Gastrocnemius medialis (tissue), 4 donors: ENCODE measurements at places on chromosomes 4 and X. TPM values are rescaled to one million over a fixed set of nuclear protein-coding genes. Genes with fewer than 3 reads are reported as not detected.

CA5B gene
- 3.4 TPM for total RNA-seq

F8A2 gene
- not detected for total RNA-seq

TSPAN7 gene
- 288 TPM for total RNA-seq

FGF5 gene
- not detected for total RNA-seq

VCX3B gene
- total RNA-seq = not detected

DNA sequence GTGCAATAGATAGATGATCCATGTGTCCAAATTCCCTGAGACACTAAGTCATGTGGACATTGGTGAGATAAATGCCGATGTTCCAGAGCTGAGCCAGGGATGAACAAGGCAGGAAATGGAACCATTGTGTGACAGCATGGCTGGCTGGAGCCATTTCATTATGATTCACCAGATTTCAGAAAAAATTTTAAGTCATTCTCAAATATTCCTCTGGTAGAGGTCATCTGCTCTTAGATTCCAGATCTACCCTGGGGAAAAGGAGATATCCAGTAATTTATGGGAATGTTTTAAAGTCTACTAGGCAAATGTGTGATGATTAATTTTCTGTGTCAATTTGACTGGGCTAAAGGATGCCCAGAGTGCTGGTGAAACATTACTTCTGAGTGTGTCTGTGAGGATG, 287.3 kb downstream of the STK32B start:
- DNase-seq = no peak

DNA sequence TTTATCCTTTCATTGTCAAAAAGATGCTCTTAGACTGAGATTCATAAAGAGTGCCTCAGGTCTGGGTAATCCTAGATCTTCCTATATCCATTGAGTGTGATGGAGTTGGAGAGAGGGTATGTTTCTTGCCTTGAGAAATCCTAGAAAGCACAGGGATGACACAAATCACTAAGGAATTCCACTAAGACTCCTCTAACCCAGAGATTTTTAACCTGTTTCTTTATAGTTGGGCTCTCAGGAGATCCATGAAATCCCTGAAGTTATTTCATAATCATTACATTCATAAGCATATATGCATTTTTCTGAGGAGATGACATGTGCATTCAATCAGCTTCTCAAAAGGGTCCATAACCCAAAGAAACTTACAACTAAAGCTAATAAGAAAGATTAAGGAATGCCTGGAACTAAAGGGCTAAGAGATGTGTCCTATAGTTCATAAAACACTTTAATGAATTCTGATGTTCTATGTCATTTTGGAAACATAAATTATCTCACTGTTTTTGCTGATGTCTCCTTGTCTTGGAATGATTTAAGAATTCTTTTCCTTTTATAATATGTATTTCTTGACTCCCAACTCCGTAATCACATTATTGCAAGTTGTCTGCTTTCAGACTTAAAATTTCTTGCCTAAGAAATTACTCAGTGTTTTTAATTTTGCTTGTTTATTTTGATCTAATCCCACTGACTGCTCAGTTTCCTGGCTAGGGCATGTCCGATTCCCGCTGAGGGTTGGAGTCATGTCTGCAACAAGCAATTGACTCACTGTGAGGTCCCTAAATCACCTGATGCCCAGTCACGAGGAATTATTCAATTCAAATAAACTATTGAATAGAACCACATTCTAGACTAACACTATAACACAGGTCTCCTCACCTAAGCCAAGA, 2.8 kb upstream of the AMTN start:
- no peak for DNase-seq

DNA sequence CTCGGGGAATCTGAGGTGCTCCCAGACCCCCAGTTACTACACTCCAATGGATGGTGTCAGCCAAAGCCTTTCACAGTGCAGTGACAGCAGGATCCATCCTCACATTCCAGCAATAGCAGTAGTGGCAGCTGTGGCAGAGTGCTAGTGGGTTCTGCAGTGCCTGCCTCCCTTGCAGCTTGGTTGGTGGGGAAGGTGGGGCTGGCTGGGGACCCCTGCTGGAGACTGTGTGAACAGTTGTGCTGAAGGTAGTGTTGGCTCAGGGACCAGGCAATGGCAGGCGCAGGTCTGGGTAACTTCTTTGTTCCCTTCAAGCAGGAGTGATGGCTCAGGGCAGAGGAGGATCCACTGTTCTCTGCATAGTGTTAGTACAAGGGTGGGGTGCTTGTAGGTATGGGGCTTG, 343.7 kb upstream of the TRAM1L1 start:
- DNase-seq = no peak

- no peak for DNase-seq
These were observed 36.7 kb downstream of the FAM53A start for GRCh38 chr4:1647432-1647831.

DNA sequence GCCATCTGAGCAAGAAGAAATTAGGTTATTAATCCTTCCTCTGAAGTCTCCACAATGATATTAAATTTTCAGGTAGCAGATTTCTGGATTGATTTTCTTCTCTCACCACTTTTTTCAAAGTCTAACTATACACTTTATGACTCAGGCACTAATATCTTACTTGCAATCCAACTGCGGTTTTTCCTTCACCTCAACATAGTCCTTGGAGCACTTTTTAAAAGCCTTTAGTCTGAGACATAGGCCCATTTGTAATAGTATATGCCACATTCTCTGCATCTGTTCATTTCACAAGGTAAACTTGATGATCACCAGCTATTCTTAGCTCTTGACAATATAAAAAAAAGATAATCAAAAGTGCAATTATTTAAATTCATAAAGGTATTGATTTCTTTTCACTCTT, 55.9 kb upstream of the EDNRA start:
- no peak for DNase-seq

- DNase-seq = no peak
These were observed 1668.6 kb upstream of the AGA start for GRCh38 chr4:179110816-179111215.

DNA sequence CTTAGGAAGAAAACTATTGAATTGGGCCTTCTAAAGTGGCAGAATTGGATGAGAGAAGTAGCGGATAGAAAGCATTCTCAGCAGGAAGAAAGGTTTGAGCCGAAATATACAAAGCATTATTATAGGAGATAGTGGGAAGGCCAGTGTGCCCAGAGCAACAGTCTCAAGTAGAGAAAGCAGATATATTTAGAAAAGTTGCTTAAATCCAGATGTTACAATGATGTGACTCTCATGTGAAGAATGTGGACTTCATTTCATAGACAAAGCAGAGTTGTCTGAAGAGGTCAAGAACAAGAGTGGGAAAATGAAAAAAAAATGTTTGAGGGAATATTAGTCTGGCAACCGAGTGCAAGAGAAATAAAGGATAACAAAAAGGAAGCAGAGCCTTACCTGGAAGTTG, 66.9 kb downstream of the SYNPO2 start:
- DNase-seq = no peak

DNA sequence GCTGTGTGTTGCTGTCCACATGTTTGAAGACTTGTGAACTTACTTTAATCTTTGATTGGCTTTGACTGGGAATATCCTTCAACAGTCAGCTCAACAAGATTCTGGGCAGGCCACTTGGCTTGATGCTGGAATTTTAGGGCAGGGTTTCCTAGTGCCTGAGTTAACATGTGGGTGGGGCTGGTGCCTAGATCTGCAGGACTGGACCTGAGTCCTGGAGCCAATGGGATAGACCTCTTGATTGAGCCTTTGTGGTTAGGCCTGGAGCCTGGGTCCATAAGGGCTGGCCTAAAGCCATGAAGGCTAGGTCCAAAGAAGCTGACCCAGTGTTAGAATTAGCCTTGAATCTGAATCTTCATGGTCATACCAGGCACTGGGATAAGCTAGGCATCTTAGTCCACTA, 757.1 kb upstream of the ADGRL3 start:
- DNase-seq = no peak

GRCh38 chr4:83317671-83318070, 17.0 kb downstream of the HPSE start:
- DNase-seq = no peak

GRCh38 chr4:173212379-173212778, 43.8 kb downstream of the GALNT7 start:
- no peak for DNase-seq

- DNase-seq = no peak
These were observed 138.9 kb downstream of the DCLK2 start for GRCh38 chr4:150217192-150217591.
